Mesenteric fat pad (tissue), 1 donor: ENCODE measurements at places on chromosomes 5 and 9. TPM values are rescaled to one million over a fixed set of nuclear protein-coding genes. Genes with fewer than 3 reads are reported as not detected.

IFT74 gene
- 8.5 TPM for total RNA-seq

SMIM33 gene
- not detected for total RNA-seq

DNA sequence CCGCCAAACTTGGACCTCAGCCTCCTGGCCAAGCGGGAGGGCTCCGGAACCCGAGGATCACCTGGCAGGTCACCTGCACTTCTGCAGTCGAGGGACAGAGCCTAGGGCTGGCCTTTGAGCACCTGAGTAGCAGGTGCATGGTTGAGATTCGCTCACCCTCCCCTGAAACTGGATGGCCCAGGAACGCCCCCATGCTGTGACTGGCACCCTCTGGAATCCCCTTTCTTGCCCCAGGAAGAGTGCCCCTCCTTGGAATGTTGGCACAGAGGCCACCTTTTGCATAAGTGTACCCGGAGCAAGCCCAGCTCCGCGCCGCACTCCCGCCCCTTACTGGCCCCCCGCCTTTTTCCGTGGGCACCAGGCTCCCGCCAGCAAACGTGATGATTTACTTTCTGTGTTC, 112.5 kb upstream of the IER5L start:
- peak; percentile 64 for DNase-seq

DNA sequence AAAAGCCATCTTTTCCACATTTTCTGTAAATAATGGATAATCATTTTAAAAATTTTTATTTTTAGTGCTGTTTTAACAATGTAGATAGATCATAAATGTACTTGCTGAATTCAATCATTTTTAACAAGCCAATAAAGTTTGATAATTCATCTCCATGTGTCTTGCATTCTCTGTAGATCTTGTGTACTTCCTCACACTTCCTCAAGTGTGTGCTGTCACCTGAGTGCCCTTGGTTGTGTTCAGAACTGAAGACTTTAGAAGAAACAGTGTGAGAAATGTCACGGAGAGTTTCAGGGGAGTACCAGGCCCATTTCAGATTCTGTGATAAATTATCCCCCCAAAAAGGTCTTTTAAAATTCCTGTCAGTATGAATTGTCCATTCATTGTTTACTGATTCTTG, 146.0 kb downstream of the NTRK2 start:
- no peak for DNase-seq

DNA sequence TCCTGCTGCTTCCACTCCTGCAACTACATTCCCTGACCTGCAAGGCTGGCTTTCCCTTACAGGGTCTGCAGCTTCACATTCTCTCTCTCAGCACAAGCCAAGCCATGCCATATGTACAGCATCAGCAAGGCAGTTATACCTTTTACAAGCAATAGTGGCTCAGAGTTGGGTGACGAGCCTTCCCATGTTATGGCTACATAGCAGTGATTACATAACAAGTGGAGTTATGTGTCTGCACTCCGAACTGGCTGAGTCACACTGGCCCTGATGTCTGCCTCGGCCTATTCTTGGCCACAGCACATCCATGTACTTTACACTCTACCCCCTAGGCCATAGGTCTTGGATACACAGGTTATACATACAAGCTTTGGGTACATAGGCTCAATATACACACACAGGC, 52.0 kb upstream of the SNCAIP start:
- no peak for DNase-seq

DNA sequence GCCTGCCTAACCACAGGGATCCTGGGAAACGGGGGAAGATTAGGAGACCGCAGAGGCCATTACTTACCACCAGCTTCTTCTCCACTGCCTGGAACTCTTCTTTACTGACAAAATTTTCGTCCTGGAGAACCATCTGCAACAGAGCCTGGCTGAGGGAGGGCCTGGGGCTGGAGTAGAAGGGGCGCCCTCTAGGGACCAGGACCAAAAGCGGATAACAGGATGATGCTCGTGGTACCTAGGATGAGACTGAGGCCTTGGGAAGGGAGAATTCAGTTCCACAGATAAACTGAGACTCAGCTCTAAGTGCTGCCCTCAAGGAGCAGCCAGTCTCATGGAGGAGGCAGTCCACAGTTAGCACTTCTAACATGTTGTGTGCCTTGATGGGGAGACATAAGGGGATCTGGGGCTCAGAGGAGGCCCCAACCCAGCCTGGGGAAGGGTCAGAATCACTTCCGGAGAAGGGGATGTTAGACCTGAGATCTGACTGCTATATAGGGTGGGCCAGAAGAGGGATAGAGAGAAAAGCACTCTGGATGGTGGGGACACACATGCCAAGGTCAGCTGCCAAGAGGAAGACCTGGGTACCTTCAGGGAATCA, 1.2 kb downstream of the SPATA24 start:
- no peak for DNase-seq

GRCh38 chr9:130209422-130209821, 37.2 kb downstream of the NCS1 start:
- no peak for DNase-seq

- DNase-seq: no peak
These were observed 19.8 kb upstream of the NUDT12 start for GRCh38 chr5:103582364-103582763.

DNA sequence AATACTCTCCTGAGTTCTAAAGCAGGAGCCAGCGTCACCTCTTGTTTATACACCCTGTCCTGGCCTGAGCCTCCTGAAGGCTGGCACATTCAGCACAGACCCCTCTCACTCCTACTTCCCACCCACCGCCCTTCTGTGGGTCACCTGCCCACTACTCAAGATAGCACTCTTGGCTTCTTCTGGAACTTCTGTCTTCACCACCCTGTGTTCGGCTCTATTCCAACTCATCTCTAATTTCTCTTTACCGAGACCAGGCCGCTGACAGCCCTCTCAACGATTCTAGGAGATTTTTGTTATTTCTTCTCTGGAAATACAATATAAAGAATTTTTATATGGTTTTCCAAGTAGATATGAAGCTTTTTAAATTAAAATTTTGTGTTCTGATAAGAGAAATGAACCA, 57.4 kb downstream of the IRF1 start:
- DNase-seq: no peak
